ENCODE measurements at places on chromosomes 6 and 20. TPM values are rescaled to one million over a fixed set of nuclear protein-coding genes. Genes with fewer than 3 reads are reported as not detected.

Gene RRAGD
- total RNA-seq, result 8.2 TPM

- no peak for DNase-seq
These were observed 90.4 kb downstream of the CD164 start for GRCh38 chr6:109291902-109292301.

Gene HCRTR2
- not detected for total RNA-seq

DNA sequence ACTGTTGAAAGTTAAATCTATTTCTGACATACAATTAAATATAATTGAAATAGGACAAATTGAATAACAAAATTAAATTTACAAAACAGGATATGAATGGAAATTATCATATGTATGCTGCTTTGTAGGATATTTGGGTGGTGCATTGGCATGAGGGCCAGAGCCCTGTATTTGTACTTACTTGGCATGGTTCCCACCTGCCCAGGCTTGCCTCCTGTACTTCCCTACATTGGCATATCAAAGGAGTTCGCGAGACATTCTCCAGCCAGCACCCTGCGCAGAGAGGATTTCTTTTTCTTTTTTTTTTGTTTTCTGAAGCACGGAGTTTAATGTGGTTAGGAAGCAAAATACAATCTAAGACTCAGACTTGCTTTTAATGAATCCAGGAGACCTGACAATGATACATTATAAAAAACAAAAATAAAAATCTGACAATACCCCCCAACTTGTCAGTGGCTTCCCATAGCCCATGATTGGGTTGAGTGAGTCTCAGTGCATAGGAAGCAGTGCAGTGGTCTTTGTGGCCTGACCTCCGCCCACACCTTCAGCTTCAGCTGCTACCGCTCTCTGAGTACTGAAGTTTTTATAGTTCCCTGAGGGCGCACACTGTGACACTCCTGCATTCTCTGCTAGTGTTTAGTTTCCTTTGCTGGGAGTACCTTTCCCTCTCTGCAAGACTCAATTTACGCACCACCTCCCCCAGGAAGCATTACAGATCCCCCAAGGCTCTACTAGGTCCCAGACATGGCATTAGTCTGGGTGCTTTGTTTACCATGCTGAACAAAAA lies 440.8 kb downstream of the UTRN start:
- peak; percentile 56 for DNase-seq

DNA sequence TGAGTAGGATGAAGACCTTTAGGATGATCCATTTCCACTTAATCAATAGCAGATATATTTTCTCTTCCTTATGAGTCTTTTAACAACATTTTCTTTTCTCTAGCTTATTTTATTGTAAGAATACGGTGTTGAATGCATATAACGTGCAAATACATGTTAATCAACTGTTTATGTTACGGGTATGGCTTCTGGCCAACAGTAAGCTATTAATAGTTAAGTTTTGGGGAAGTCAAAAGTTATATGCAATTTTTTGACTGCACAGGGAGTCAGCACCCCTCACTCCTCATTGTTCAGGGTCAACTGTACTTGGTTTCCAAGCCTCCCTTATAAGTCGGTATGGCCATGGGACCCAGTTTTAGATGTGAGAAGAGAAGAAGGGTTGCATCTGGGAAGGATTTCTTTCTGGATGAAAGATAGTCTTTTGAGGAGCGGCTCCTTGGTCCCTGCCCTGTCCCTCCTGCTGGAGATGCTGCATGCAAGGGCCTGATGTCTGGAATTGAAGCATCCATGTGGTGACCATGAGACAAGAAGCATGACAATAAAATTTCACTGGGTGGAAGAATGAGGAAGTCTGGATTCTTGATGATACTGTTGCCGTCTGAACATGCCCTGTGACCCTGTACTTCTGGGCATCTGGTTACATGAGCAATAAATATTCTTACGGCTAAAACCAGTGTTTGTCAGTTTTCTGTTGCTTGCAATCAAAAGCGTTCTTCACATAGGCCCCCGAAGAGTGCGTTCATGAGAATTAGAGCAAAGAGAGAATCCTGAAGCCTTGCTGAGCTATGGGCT lies 194.7 kb upstream of the PMEPA1 start:
- DNase-seq, result no peak

DNA sequence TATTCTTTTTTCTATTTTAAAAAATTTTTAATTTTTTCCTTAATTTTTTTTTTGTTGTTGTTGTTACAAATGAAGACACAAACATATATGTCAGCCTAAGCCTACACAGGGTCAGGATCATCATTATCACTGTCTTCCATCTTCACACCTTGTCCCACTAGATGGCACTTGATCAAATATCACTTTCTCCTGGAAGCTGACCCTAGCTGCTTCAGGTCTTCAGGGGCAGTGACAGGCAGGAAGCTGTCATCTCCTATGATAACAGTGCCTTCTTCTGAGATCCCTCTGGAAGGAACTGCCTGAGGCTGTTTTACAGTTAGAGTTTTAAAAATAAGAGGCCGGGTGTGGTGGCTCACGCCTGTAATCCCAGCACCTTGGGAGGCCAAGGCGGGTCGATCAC lies 70.2 kb upstream of the EEF1E1 start:
- DNase-seq, result no peak

Gene SCRT2
- not detected for total RNA-seq

DNA sequence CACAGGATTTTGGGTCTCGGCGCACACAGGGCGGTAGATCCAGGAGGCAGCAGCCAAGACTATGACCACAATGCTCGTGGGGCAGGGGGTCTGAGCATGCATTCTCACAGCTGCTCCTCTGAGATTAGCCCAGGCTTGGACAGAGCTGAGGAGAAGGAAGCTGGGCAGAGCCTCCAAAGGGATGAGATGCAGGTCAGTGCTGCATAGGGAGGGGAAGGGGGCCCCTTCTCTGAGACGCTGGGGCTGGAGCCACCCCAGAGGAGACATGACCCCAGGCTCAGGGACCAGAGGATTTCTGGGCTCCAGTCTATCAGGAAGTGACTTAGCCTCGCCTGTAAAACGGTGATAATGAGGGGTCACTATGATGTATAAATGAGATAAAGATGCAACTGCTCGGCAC lies 93.9 kb downstream of the BFSP1 start:
- DNase-seq, result no peak

DNA sequence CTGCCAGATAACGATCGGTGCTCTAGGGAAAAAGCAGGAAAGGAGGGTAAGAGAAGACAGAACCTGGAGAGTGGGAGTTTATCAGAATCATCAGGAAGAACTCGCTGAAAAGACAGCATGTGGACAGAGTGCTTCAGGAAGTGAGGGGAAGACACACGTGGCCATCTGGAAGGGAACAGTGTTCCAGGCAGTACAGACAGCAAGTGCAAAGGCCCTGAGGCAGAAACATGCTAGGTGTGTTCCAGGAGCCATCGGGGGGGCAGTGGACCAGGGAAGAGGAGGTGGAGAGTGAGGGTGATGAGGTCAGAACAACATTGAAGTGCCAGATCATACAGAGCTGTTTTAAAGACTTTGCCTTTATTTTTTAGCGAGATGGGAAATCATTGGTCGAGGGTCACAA lies 354.3 kb upstream of the CNR1 start:
- DNase-seq, result no peak

DNA sequence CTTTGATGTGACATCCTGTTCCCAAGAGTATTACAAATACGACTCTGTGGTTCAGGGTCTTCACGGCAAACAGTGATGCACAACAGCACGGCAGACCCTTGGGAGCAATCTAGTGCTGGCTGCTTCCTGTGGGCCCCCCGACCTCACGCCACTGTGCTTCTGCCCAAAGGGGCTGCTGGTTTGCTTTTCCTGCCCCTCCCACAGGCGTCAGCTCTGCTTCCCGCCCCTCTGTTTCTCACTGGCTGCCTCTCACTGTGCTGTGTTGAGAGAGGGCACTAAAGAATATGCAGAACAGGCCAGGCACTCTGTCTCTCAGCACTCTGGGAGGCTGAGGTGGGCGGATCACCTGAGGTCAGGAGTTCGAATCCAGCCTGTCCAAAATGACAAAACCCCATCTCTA lies 554.5 kb upstream of the AGPAT4 start:
- DNase-seq, result peak; percentile 18

Gene TSPYL1
- 77.1 TPM for total RNA-seq

DNA sequence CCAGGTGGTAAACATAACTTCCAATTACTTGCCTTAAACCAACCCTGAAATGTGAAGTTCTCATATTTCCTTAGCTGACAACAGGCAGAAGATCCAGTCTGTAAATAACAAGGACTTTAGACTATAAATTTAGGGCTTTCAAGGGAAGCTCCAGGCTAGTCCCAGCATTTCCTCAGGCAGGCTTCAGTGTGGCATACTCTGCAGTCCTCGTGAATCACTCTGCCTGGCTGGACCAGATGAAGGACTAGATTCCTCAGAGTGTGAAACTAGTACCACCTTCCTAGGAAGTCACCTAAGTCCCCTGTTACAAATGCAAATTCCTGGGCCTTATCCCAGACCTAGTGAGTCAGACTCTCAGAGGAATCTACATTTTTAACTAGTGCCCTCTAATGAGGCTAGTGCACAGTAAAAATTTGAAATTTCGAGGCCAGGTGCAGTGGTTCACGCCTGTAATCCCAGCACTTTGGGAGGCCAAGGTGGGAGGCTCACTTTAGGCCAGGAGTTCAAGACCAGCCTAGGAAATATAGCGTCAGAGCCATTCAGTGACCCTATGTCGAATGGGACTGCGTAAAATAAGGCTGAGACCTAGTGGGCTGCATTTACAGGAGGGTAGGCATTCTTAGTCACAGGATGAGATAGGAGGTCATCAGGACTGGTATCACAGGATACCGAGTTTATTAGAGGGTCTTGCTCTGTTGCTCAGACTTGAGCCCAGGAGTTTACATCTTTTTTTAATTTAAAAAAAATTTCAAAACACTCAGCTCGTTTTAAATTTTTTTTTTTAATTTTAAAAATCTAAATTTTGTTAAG lies 279.6 kb upstream of the JARID2 start:
- no peak for DNase-seq

DNA sequence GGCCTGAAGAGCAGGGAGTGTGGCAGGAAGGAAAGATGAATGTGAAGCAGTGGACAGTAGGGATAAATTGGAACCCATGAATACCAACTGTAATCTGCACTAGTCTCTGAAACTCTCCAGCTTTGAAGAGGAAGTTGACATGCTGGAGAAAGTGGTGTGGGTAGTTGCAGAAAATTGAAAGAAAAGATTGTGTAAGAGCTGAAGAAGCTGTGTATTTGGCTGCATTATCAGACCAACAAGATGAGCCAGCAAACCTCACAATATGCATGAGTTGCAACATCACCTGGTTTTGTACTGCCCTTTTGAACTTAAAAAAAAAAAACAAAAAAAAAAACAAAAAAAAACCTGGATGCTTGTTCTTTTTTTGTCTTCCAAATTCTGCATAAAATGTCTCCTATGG lies 921.9 kb upstream of the EYS start:
- DNase-seq, result no peak
